NB4 (cell line): ENCODE measurements at places on chromosomes 6 and 20.

DNA sequence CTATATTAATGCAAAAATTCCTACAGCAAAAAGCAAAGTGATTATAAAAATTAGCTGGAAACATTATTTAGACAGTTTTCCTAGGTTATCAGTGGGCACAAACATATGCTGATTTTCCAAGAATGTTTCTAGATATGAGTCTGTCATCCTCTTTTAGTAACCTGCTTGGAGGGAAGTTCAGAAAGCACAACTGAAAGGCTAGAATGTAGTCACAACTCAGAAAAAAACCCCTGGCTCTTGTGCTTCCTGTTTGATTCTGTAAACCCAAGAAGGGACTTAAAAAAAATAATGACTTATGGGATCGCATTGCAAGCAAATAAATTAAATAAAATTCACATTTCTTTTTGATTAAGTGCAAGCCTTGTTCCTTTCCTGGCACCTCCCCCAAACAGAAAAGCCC is 708.4 kb upstream of the EPHA7 start:
- DNase-seq, result no peak

DNA sequence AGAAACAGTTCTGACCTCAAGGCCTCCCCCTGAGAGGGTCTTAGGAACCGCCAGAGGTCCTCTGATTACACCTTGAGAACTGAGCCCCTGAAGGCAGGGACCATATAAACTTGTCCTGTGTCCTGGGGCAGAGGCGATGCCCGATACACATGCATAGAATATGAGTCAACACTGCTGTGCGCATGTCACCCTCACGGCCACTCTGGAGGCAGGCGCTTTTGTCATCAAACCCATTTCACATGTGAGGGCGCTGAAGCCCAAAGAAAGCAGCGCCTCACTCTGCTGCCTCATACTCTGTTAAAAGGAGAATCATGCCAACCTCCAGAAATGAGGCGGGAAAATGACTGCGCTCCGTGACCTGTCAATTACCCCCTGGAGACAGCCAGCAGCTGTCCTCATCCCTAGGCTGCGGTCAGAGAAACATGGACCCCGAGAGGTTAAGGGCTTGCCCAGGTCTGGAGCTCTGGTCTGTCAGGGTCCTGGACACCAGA is 158.3 kb downstream of the GRM4 start:
- no peak for DNase-seq

DNA sequence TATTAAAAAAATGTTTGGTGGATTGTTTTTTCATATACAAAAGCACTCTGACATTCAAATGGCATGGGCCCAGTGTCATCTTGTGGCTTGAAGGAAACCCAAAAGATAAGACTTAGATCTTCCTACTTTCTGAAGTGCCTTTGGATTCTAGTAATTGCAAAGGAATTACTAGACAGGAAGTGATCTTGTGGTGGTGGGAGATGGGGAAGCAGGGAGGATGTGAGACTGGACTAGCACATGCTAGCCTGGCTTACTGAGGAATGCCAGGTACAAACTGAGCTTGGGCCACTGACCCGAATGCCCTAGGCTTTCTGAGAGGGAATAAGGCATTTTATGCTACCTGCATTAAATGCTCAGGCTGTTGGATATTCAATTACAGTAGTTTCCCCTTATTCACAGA is 59.0 kb downstream of the AFG1L start:
- peak; percentile 11 for DNase-seq

- no peak for DNase-seq
These were observed 55.4 kb upstream of the EYA4 start for GRCh38 chr6:133185731-133186130.

GRCh38 chr6:154969796-154970195 is 25.3 kb upstream of the TIAM2 start:
- DNase-seq, result no peak

GRCh38 chr6:148857798-148858390 is 111.1 kb downstream of the UST start:
- DNase-seq, result no peak

GRCh38 chr20:46056970-46057855 is 28.2 kb downstream of the SLC12A5 start:
- peak; percentile 53 for DNase-seq

DNA sequence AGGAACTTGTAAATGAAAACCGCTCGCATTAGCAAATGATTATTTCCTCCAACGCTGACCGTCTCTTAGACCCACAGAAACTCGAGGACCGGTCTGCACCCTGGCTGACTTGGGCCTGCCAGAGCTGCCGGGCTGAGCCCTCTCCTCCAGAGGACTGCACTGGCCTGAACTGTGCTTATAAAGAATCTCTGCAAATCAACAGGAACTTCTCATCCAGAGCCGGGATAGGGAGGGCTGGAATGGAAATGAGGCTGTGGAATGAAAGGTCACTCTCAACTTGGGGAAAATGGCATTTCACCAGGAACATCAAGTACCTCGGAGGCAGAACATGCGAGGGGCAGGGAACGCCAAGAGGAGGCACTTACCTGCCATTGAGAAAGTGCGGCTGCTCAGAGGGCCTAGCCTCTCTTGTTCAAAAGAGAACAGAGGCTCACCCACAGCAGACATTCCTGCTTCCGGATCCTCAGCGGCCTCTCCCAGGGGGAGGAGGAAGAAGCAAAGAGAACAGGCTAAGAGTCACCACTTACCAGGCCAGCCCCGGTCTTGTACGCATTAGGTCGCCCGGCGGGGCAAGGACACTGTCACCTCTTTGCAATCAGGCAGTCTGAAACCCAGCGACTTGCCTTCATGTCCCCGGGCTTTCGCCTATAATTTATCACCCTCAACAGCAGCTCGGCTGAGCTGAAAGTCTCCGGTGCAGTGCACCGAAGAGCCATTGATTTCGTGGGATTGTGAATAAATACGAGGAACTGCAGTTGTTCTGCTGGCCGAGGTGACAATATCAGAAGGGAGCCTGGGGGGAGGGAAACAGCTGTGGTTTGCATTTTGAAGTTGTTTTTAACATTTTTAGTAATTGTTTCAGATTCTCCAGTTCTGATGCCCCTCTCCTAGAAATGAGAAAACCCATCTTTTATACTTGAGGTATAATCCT is 37.6 kb downstream of the ZMYND8 start:
- DNase-seq, result peak; percentile 78

GRCh38 chr6:169724494-169725124 is at the start of gene PHF10:
TSS of gene PHF10 (minus strand) at chr6:169724500. CDS start at chr6:169723931, 569 bp downstream.
- peak; percentile 88 for DNase-seq

- no peak for DNase-seq
These were observed 21.7 kb upstream of the TBC1D20 start for GRCh38 chr20:483815-484644.

GRCh38 chr20:49247169-49247723 is 28.0 kb downstream of the DDX27 start:
- no peak for DNase-seq

- no peak for DNase-seq
These were observed 4.6 kb downstream of the DACT2 start for GRCh38 chr6:168314948-168315347.

DNA sequence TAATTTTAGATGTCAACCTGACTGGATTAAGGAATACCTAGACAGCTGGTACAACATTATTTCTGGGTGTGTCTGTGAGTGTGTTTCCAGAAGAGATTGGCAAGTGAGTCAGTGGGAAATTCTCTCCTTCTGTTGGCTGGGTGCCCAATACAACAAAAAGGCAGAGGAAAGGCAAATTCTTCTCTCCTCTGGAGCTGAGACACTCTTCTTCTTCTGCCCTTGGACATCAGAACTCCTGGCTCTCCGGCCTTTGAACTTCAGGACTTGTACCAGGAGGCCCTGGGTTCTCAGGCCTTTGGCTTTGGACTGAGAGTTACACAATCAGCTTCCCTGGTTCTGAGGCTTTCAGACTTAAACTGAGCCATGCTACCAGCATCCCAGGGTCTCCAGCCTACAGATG is 7.8 kb upstream of the BTN3A1 start:
- DNase-seq, result no peak

DNA sequence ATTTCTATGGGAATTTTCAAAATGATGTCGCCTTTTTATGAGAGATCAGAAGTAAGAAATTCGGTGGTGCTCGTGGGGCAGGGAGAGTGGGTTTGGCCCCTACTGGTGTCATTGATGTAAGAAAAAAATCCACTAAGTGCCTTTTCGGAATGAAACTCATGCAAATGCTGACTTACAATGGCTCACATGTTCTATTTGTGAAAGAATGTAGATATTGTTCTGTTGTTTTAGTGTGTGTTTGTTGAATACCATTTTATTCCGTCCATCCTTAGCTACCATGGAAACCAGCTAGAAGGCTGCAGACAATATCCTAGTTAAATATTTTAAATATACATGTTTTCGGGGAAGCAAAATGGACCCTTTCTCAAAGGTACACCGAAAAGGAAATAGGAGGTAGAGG is 304.9 kb downstream of the TAF4 start:
- DNase-seq, result no peak

DNA sequence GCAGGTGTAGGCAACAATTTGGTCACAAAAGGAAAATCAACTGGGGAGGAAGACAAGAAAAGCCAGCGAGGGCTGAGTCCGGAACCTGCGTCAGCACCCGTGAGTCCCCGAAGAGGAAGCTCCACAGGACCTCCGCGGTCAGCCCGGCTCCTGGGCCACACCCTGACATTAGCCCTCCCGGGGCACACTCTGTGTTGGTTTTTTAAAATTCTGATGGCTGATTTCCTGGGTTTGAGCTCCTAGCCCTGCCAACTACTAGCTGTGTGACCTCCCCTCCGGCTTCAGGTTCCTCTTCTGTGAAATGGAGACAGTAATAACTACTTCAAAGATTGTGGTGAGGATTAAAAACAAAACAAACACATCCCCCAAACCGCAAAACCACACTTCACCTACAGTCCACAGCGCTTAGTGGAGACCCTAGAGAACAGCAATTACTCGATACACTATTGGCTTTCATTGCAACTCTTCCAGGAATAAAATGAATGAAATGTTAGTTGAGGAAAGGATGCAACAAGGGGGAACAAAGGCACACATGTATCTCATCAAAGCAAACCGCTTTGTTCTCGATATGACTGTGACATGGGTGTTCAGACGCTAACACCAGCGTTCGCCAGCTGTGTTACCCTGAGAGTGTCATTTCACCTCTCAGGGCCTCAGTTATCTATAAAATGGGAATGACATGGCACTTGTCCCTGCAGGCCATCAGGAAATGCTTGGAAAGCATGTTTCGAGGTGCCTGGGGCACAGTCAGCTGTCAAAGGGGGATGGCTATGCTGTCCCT is 985 bp downstream of the ZBP1 start:
- DNase-seq, result peak; percentile 89

GRCh38 chr20:38270869-38271605 is 10.5 kb upstream of the KIAA1755 start:
- peak; percentile 24 for DNase-seq

GRCh38 chr6:26032340-26033084 is 54.7 kb upstream of the HFE start:
- peak; percentile 73 for DNase-seq

- no peak for DNase-seq
These were observed 392.8 kb downstream of the ADGRB3 start for GRCh38 chr6:69027861-69028260.

DNA sequence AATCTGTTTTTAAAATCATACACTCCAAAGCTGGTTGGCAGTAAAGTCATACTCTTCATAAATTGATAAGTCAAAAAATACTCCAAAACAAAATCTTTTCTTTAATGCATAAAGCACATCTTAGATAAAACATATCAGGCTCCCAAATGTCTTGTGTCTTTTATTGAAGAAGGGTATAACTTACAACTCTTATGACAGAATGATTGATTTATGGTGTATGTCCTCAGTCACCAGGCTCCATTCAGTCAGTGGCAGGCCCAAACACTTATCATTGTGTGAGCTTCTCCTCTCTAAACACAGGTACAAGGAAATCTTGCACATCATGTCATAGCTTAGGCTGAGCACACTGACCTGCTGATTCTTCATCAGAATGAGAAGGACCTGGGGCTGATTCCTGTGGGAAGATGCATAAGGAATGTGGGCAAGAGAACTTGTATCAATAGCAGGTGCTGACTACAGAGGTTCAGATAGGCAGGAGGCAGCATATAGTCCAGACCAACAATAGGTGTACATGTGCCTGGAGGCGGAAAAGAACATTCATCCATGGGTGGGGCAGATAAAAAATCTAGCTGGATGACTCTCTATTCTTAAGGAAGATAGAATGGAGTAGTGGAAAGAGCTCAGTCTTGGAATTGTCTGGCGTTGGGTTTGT is 1.9 kb downstream of the CALHM5 start:
- no peak for DNase-seq

- DNase-seq, result peak; percentile 54
These were observed 69.0 kb upstream of the UST start for GRCh38 chr6:148677594-148678476.

DNA sequence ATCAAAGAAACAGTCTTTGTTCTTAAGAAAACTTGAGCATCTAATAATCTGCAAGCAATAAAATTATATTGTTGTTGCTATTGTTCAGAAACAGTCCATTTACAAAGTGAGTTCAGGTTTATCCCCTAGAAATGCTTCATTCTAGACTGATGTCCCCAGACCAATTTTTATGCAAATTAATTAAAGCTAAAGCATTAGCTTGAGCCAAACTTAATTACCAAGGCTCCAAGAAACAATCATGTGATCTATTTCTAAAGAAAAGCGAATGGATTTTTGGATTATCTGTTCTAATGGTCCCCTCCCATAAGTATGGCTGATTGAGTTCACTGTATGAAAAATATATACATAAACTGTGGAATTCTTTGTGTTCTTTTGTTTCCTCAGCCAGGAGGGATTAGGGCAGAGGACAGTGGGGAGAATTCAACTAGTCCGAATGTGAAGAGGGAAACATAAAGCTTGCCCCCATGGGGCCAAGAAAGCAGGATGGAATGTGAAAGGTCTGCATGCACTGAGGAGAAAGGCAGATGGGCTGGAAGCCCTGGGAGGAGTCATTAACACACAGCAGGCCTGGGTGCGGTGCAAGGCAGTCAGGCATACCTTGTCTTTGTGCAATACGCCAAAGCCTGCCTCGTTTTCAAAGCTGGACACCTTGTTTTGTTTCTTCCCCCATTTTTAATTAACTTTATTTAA is 597.1 kb downstream of the KIF16B start:
- no peak for DNase-seq

DNA sequence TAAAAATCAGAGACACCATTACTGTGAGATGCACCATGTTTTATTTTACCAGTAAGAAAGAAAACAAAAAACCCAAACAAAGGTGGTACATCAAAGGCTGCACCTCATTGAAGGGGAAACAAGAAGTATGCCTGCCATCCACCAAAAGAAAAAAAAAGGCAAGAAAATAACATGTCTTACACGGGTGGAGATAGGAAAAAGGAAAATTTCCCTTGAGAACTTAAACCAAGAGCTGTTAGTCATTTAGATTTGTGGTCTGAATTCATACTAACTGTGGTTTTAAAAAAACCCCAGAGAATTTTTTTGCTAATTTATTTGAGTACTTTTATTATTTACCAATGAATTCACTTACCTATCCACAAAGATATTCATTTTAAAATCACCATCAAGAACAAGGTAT is 144.0 kb downstream of the LRRC1 start:
- DNase-seq, result no peak

GRCh38 chr6:33926451-33926850 is 122.6 kb upstream of the MLN start:
- peak; percentile 55 for DNase-seq

DNA sequence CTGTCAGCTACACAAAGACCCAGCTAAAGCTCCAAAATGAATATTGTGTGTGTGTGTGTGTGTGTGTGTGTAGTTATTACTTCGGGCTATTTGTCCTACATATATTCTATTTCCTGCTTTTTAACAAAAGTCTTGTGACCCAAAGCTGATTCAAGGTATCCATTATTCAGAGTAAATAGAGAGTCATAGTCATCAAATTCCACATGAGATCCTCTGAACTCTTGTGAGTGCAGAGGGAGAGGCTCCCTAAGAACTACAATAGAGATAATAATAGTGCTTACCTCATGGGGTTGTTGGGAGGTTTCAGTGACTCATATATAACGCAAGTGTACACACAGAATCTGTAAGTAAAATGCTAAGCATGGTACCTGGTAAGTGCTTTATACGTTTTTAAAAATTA is 95.6 kb upstream of the SHLD1 start:
- peak; percentile 38 for DNase-seq
